ENCODE measurements at places on chromosomes 2 and 18. TPM values are rescaled to one million over a fixed set of nuclear protein-coding genes. Genes with fewer than 3 reads are reported as not detected.

OXER1 gene
- polyA plus RNA-seq: not detected

DNA sequence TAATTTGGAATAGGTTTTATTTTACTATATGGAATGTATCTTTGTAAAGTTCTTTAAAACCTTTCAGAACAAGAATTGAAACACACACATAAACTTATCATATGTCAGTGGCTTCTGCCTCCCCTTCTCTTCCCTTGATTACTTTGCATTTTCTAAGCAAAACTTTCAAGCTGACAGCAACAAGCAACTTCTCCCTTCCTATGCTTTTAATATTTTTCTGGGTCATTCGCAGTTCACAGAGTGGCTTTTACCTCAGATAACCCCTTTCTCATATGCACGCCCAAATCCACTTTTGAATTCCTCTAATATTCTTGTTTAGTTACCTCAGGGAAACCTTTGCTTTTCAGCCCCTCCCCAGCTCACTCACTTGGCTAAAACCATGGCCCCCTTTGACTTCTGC lies 36.7 kb upstream of the CDC42EP3 start:
- DNase-seq: no peak
- H3K4me3 ChIP-seq: no peak overlapping the region
- peaks cover 15% of the 10 kb centered on the region for H3K4me1 ChIP-seq
- no peaks in the 10 kb centered on the region for H3K27me3 ChIP-seq

GRCh38 chr2:219460424-219460926 lies 25.8 kb downstream of the SPEG start:
- no peaks in the 10 kb centered on the region for H3K27me3 ChIP-seq
- DNase-seq: peak; percentile 88
- H3K4me1 ChIP-seq: peaks cover 27% of the 10 kb centered on the region

SPRED2 gene
- 13.5 TPM for polyA plus RNA-seq

DNA sequence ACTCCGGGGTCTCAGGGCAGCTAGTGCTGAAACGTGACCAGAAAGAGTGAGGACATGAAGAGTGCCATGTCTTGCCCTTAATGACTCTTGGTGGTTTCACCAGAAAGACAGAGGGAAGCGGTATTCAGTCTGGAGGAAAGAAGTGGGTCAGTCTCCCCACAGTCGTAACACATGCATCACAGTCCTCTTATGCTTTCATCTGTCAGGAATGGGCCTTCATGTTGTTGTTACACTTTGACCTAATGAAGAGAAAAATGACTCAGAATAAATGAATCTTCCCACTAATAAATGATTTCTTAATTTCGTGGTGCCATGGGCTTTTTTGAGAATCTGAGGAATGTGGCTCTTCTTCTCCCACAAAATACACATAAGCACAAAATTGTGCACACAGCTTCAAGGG lies 103.2 kb downstream of the SLC8A1 start:
- H3K36me3 ChIP-seq: no peaks in the 10 kb centered on the region
- no peaks in the 10 kb centered on the region for H3K4me1 ChIP-seq
- H3K27me3 ChIP-seq: no peaks in the 10 kb centered on the region

GRCh38 chr18:36711014-36711725 lies 117.6 kb downstream of the TPGS2 start:
- H3K4me3 ChIP-seq: no peak overlapping the region
- no peaks in the 10 kb centered on the region for H3K4me1 ChIP-seq
- H3K27ac ChIP-seq: no peak overlapping the region

MC2R gene
- not detected for polyA plus RNA-seq

- no peaks in the 10 kb centered on the region for H3K36me3 ChIP-seq
- H3K27me3 ChIP-seq: no peaks in the 10 kb centered on the region
- DNase-seq: peak; percentile 93
- H3K4me1 ChIP-seq: no peaks in the 10 kb centered on the region
- no peak overlapping the region for H3K4me3 ChIP-seq
- H3K27ac ChIP-seq: no peak overlapping the region
Observed at GRCh38 chr2:1769703-1770422, 25.5 kb upstream of the PXDN start.
